Stimulated activated CD4-positive, alpha-beta T cell treated with anti-CD3 and anti-CD28 coated beads, Interleukin-1b, Interleukin-23, amount 100 ng/mL, for 4 hours (primary cell): ENCODE measurements at places on chromosomes 4 and X.

- no peak for DNase-seq
These were observed 38.1 kb upstream of the CXorf38 start for GRCh38 chrX:40685362-40685918.

DNA sequence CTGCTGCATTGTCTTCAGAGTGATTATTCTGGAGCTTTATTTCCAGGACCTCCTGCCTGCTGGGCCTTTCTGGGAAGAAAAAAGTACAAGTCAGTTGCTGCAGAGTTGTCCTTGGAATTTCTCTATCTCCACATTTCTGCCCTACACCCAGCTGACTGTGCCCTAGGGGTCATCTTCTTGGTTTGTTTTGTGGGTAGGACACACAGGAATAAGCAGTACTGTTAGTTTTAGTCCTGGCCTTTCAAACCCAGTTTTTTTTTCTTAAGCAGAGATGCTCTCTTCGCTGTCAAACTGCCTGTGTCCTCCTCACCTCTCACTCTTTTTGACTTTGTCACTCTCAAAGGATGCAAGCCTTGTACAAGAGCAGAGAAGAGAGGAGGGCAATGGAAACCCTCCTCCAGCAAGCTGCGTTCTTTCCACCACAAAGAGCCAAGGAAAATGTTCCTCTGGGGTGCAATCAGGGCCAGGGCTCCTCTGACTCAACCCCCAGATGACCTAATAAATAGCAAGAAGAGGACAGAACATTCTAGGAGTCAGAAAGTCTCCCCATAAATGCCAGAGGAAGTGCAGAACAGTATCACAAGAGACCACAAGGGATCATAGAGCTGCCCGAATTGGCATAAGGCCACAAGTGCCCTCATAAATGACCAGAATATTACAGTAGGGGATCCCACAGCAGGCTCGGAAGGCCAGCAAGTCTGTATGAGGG lies 186.2 kb downstream of the RCHY1 start:
- no peak for DNase-seq

DNA sequence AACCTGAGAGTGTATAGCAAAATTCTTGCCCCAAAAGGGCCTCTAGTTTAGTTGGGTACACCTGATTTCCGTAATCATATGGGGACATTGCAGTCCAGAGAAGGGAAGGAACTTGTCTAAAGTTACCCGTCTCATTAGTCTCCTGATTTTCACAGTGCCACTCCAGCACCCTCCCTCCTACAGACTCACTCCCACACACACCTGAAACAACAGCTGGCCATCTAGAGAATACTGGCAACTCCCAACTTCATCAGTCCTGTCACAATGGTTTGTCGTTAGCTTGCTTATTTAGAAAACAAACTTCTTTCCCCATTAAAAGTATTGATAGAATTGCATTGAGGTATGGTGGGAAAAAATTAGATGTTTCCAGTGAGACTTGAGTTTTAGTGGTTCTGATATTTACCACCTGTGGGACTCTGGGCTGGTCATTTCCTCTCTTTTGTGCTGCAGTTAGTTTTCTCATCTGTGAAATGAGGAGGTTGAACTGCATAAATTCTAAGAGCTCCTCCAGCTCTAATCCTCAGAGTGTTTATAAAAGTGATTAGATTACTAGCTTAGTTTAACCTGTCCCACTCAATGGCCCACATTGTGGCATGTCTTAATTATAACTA lies 1.7 kb downstream of the IL13RA1 start:
- no peak for DNase-seq

GRCh38 chrX:133235830-133236229 lies 17.7 kb upstream of the TFDP3 start:
- DNase-seq: no peak

GRCh38 chr4:7805533-7806337 lies 133.9 kb downstream of the AFAP1 start:
- no peak for DNase-seq

- no peak for DNase-seq
These were observed 37.6 kb downstream of the UBQLN2 start for GRCh38 chrX:56600987-56601386.

DNA sequence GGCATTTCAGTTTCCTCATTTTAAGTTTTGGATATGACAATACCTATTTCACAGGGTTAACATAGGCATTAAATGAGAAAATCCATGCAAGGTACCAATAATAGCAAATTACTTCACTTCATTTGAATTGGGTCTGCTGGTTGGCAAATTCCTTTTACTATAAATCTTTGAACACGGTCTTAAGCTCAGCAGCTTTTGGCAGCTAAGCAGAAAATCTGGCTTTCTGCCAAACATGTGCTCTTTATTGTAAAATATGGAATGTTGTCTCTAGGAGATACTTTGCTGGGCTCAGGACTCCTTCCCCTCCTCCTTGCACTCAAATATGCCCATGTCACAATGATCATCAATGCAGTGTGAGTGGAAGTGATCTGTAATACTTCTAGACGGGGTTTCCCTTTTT lies 16.8 kb upstream of the DMP1 start:
- DNase-seq: no peak

GRCh38 chrX:53481816-53482465 lies 47.8 kb upstream of the HSD17B10 start:
- peak; percentile 13 for DNase-seq

DNA sequence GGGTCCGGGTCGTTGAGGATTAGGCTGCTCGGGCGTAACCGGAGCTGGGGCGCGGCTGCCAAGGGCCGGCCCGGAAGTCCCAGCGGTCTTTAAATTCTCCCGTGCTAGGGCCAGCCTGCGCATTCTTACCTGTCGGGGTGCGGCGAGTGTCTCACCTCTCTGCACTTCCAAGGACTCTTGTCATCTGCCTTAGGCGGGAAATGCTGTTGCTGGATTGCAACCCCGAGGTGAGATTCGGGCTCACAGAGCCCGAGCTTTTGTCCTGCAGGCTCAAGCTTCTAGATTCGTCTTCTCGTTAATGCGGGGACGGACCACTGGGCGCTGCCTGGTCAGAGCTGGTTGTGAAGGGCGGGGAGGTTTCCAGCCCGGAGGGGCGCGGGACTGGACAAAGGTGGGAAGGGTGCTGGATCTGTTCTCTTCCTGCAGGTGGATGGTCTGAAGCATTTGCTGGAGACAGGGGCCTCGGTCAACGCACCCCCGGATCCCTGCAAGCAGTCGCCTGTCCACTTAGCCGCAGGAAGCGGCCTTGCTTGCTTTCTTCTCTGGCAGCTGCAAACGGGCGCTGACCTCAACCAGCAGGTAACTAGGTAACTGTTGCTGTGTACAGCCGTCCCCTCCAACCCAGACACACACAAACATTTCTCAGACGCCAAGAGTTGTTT lies at the start of gene ANKRD37:
TSS of gene ANKRD37 (plus strand) at position 118 of the 662 bp plus-strand sequence. CDS start at position 201, 83 bp downstream.
- DNase-seq: no peak

- no peak for DNase-seq
These were observed 124.3 kb upstream of the MAMLD1 start for GRCh38 chrX:150238632-150239382.

DNA sequence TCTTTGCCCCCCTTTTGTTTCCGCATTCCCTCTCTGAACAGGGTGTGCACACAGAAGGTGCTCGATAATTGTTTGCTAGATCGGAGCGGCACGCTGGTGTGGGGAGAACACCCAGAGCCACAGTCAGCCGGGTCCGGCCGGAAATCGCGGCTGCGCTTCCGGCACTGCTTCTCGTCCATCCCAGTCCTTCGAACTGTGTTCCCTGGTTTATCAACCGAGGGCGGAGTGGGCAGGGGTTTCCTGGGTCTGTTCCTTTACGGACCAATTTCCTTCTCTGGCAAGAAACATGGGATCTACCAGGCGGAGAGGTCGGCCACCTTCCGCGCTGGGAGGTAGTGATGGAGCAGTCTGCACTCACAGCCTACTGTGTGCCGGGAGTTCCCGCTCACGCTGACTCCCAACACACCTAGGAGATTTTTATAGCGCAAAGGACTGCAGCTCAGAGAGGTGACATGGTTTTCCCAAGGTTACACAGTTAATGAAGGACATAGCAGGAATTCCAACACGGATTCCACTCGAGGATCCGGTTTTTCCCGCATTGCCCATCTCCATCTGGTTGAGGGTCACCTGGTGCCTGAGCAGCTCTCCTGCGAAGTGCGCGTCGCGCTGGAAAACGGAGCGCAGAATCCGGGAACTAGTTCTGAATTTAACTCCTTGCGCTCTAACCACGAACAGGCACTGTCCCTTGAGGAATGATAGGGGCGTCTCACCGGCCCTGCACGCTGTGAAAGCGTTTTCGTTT lies 6.8 kb downstream of the MSX1 start:
- DNase-seq: no peak

DNA sequence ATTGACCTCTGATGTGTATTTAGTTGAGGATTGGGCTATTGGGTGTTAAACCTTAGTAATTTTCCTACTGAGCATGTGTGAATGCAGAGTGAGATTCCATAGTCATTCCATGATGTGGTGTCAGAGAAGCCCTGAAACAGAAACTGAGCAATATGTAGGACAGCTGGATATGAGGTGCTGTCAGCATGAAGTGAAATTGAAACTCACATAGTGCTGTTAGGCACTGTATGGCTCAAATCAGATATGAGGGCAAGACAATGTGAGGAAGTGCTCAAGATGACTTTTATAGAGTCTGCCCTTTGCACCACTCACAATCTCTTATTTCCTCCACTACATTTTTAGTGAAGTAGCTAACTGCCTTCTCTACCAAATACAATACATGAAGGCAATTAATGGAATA lies 188.3 kb downstream of the SH3BGRL start:
- DNase-seq: no peak

GRCh38 chrX:22118161-22118830 lies 86.2 kb downstream of the PHEX start:
- no peak for DNase-seq

DNA sequence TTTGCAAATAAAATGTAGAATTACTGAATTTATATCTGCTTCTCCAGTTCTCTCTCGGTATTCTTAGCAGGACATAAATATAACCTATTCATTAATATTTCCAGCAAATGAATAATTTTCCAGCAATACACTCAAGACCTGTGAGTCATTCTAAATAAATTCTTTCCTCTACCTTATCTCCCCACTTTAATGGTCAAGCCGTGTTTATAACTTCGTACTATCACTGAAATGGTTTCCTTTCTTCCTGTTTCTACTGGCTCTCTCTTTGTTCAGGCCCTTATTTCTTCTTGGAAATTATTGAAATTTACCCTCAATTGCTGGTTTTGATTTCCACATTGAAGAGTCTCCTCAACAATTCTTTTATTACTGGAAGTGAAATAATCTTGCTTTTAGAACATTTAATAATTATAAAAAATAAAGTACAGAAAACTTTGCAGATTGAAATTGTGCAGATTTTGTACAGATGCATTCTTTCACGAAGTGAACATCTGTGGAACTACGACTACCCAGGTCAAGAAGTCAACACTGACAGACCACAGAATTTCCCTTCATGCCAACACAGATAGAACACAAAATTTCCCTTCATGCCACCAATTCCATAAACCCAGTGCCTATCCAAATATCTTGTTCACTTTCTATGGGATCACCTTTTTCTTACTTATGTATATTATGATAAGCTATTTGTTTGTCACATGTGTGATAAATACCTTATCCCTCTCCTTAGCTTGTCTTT lies 205.7 kb downstream of the FAT4 start:
- DNase-seq: no peak

DNA sequence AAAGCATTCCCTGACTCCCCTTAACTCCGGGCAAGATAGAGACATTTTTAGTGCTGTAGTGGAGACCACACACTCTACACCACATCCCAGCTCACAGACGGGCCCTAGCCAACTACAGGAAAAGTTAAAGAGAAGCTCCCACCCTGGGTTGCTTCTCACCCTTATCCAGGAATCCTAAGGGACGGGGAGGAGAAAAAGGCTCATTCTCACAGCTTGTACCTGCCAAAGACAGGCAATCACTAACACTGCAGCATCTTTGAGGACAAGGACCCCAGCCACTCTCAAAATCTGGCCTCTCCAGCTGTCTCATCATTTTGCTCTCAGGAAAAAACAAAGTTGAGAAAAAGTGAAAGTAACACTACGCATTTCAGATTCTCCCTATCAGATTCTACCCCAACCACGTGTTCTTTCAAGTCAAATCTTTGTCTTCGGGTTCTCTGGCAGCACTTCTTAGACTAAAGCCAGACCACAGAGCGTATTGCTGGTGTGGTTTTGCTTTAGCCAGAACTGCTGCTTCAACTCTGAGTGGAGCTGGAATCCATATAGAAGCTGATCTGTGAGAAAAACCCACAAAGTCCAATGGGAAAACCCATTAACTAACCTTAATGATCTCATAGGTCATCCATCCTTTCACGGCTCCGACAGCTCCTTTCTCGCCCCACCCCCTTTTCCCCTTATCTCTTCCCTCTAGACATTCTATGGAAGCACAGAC lies 605.9 kb upstream of the DIPK2B start:
- no peak for DNase-seq

- no peak for DNase-seq
These were observed 37.4 kb upstream of the STS start for GRCh38 chrX:7109838-7110793.

GRCh38 chr4:112751447-112751846 lies 114.5 kb downstream of the LARP7 start:
- DNase-seq: no peak

GRCh38 chr4:127084666-127085065 lies 548.1 kb upstream of the INTU start:
- DNase-seq: no peak

- DNase-seq: no peak
These were observed 28.0 kb upstream of the ATP6AP2 start for GRCh38 chrX:40552768-40553167.

DNA sequence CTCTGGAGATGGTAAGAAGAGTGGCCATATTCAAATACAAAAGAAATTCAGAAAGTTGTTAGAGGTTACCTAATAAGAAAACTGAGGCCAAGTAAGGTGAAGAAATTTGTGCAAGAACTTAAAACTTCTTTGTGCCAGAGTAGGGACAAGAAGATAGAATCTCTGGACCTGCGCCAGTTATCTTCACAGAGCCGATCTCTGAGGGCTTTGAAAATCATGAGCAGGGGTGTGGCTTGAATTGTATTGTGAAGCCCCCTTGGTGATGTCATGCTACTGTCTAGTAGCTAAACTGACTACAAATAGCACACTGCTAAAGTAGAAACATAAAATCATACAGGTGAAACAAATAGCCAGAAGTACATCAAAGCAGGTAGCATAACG lies 184.6 kb downstream of the UGT8 start:
- no peak for DNase-seq

- DNase-seq: no peak
These were observed 87.7 kb downstream of the RLIM start for GRCh38 chrX:74526764-74527163.
